Mucosa of descending colon (tissue), 3 donors: ENCODE measurements at places on chromosomes 2 and 18. TPM values are rescaled to one million over a fixed set of nuclear protein-coding genes. Genes with fewer than 3 reads are reported as not detected.

GRCh38 chr2:81852651-81853050 is 1548.1 kb upstream of the LRRTM1 start:
- no peak for DNase-seq

GRCh38 chr2:126930970-126931590 is 32.4 kb downstream of the TEX51 start:
- no peak for DNase-seq

DNA sequence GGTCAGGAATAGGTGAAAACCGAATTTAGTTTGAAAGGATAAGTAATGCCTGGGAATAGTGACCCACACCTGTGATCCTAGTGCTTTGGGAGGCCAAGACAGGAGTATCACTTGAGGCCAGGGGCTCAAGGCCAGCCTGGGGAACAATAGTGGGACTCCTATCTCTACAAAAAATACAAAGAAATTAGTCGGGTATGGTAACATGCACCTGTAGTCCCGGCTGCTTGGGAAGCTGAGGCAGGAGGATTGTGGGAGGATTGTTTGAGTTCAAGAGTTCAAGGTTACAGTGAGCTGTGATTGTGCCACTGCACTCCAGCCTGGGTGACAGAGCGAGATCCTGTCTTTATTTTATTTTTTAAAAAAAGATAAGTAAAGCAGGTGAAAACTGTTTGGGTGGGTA is 3.8 kb upstream of the MYO1B start:
- no peak for DNase-seq

DNA sequence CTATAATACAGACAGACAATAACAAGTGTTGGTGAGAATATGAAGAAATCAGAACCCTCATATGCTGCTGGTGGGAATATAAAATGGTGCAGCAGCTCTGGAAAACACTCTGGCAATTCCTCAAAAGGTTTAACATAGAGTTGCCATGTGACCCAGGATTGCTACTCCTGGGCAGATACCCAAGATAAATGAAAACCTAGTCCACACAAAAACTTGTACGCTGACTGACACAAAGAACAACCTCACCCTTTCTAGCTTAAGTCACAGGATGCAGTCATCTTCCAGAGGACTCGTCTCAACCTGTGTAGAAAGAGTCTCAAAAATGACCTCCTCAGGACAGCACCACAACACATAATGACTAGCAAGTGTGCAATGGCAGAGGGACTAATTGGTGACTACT is 71.6 kb upstream of the ACAA2 start:
- no peak for DNase-seq

DNA sequence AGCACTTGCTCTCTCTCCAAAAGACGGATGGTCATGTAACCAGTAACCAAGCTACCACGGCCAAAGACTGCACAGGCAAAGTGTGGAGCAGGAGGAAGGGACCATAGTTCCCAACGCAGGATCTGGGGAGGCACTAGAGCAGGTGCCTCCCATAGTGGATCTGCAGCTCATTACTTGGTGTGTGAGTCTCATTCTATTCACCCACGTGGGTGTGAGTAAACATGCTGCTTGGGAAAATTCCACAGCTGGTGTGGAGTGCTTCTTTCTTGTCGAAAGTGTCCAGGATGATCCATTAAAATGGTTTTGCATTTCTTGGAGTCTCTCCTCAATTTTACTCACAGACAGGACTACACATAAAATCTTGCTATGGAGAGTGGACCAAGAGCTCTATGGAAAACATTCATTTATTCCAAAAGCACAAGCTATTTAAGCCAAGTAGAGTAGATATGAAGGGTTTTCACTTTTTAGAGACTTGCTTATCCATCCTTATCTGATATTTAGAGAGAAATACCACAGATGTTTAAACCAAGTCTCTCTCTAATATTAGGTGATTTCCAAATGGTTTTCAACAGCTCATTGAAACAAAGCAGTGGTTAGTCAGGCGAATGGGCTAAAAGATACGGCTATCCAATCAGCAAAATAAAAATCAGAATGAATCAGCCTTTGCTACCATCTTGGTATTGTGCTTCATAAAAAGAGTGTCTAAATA is 104.3 kb upstream of the CCDC195 start:
- no peak for DNase-seq

DNA sequence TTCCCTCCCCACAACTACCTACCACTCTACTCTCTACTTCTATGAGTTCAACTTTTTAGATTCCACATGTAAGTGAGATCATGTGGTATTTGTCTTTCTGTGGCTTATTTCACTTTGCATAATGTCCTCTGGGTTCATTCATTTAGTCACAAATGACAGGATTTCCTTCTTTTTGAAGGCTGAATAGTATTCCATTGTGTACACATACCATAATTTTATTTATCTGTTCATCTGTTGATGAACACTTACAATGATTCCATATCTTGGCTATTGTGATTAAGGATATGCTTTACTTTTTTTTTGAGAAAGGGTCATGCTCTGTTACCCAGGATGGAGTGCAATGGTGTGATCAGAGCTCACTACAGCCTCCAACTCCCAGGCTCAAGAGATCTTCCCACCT is 73.6 kb downstream of the ICA1L start:
- DNase-seq, result no peak

- DNase-seq, result no peak
Observed at GRCh38 chr18:67766930-67767329, 250.4 kb upstream of the DSEL start.

Gene CYRIA
- total RNA-seq, result 3.5 TPM

Gene TEKT4
- total RNA-seq, result not detected
